NCI-H2081 (cell line): ENCODE measurements at places on chromosomes 1 and 21.

- no peak for DNase-seq
These were observed 26.3 kb upstream of the PIGC start for GRCh38 chr1:172470149-172470548.

GRCh38 chr1:24323281-24323680 lies 4.1 kb downstream of the GRHL3 start:
- DNase-seq, result no peak

- no peak for DNase-seq
These were observed 5.8 kb upstream of the PEAR1 start for GRCh38 chr1:156887734-156888133.

- DNase-seq, result no peak
These were observed 450.7 kb downstream of the PTPRC start for GRCh38 chr1:199089393-199090122.

DNA sequence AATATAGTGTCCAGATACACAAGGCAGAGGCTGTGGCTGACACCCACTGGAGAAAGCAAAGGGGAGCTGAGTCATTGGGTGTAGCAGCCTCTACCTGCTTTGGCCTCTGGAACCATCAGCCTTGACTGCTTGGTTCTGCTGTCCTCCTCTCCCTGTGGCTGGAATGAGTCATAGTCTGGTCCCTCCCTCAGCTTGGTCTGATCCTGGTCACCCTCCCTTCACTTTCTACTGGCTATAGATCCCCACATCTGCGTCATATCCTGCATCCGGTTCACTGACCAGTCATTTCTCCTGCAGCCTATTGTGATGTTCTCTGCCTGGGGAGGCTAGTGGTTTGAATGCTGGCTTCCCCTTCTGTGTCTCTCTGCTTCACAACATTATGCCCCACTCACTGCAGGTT lies 372.8 kb upstream of the DAB1 start:
- no peak for DNase-seq

GRCh38 chr1:187641907-187642306 lies 813.2 kb downstream of the PLA2G4A start:
- DNase-seq, result no peak

DNA sequence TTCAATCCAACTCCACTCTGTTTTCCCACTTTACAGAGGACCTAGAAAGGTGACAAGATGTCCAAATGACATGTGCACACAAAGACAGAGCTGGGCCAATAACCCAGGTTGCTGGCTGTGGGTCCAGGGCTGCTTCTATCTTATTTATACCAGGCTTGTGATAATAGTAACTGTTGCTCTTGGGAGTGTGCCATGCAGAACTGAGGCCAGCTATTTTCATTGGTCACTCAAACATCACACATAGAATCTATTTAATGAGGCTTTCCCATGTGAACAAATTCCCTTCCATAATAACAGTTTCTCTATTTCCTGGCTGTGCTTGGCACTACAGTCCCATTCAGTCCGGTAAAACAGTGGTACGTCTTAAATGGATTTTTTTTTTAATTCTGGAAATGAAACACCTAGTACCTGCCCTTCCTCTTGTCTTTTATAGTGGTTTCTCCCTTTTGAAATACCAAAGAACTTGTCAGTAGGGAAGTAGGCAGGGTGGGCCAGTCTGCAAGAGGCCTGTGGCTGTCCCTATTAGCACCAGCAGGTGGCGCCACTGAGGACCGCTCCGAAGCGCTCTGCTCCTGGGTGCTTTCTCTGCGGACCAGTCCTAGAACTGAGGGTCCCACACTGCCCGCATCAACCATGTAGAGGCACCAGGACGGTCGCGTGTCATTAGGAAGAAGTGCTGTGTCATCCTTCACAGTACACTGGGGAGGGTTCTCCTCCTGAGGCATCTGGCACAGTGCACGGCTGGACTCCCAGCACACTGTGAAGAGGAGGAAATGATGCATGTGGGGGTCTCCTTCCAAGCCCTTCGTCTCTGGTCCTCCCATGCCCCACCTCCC lies 52.1 kb downstream of the GPR161 start:
- no peak for DNase-seq

DNA sequence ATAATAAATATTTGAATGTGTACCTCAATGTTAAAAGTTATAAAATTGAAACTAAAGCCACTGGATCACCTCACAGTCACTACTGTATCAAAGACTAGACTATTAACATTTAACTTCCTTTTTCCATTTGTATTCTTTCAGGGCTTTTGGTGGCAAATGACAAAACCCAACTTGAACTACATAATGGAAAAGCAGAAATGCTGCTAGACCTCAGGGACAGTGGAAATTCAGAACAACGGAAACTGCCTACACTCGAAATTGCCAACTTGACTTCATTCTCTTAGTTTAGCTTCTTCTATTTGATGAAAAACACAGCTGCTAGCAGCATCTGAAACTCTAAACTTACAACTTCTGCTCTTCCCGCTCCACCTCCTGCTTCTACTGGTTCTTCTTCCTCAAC lies 34.9 kb upstream of the NTNG1 start:
- no peak for DNase-seq

- DNase-seq, result no peak
These were observed 18.2 kb downstream of the C1orf87 start for GRCh38 chr1:60055336-60055735.

DNA sequence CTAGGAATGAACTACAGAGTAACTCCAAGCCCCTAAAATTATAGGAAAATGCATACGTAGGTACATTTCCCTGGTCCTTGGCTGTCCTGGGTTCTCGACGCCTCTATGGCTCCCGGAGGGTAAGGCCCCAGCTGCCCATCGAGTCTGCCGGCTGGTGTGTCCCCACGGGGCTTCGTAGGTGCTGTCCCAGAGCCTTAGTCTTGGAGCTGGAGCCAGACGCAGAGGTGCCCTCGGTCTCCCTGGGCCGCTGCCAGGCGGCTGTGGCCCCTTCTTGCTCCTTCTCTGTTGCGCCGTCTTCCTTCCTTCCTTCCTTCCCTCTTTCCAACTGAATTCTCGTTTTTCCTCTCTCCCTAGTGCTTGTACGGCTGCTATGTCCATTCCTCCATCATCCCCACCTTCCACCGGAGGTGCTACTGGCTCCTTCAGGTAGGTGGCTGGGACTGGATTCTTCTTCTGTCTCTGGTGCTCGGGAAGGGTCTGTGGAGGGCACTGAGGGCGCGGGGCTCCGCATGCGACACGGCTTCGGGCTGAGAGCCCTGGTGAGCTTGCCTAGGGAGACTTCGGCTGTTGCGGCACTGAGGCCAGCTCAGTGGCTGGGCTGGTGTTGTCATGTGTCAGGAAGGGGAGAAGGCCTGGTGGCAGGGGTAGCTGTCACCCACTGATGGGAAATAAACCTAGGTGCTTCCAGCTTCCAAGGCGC lies 303.5 kb upstream of the VAMP3 start:
- DNase-seq, result no peak

GRCh38 chr1:41917835-41918449 lies 780 bp downstream of the HIVEP3 start:
- DNase-seq, result peak; percentile 72

- DNase-seq, result no peak
These were observed 708.1 kb downstream of the MRPL39 start for GRCh38 chr21:24899138-24899537.

DNA sequence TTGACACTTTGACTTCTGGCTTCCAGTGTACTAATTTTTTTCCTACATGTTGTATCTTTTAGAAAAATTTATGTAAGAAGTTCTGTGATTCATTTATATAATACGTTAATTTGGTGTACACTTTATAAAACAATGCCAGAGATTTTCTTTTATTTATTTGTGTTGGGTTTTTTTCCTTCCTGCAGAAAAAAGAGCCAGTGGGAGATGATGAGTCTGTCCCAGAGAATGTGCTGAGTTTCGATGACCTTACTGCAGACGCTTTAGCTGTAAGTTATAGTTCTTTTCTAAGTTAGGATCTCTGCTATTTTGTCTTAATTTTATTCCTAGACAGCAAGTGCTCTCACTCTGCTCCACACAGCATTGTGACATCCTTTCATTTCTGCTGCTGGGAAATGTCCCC lies 14.4 kb downstream of the SARS1 start:
- no peak for DNase-seq

- no peak for DNase-seq
These were observed 108.1 kb downstream of the SLC44A5 start for GRCh38 chr1:75502776-75503175.

GRCh38 chr1:109912214-109912861 lies 1.7 kb downstream of the CSF1 start:
- no peak for DNase-seq

- no peak for DNase-seq
These were observed 25.7 kb downstream of the DMRTB1 start for GRCh38 chr1:53484705-53485477.

DNA sequence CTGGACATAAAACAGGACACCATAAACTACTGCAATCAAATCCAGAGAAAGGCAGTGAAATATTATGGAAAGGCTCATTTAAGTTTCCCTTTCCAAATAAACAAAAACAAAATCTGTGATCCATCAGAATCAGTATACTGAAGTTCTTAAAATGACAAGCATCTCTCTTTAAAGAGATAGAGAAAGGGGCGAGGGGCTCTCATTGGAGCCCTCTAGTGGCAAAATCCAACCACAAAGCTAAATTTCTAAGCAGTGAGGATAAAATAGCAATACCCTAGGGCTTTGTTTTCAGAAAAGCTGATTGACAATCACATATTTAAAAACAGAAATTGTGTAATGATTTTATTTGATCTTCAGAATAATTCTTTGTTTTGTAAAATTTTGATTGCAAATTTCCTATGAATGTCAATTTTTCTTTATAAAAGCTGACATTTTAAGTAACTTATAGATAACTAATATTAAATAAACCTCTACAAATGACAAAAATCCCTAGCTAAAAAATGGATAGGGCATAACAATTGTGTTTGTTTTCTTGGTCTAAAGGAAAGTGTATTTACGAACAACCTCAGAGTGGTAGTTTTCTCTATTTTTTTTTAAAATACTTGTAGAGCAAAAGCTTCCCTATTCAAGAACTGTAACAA lies 138.2 kb downstream of the COL24A1 start:
- no peak for DNase-seq

DNA sequence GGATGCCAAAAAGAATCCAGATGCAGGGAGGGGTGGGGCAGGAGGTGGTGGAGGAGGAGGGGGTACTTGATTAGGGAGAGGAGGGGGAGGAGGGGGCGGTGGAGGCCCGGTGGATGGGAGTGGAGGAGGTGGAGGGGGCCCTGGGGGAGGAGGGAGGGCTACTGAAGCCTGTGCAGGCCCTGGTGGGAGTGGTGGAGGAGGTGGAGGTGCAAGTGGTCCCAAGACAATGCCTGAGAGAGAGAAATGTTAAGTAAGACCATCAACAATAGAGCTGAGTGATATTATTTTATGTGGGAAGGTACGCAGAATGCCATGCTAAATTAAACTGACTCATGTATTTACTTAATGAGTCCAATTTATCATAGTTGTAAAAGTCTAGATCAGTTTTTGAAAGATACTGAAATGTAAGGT lies 86.8 kb upstream of the LBR start:
- DNase-seq, result no peak

GRCh38 chr1:116738673-116739370 lies 15.4 kb upstream of the CD2 start:
- DNase-seq, result no peak

GRCh38 chr1:22879445-22879844 lies 93.2 kb downstream of the LACTBL1 start:
- no peak for DNase-seq

- DNase-seq, result peak; percentile 18
These were observed 720 bp upstream of the TMCC2 start for GRCh38 chr1:205226868-205227583.
